Brain microvascular endothelial cell (primary cell): ENCODE measurements at places on chromosomes 11 and 22.

GRCh38 chr11:75767793-75768111, 826 bp upstream of the DGAT2 start:
- DNase-seq: no peak

DNA sequence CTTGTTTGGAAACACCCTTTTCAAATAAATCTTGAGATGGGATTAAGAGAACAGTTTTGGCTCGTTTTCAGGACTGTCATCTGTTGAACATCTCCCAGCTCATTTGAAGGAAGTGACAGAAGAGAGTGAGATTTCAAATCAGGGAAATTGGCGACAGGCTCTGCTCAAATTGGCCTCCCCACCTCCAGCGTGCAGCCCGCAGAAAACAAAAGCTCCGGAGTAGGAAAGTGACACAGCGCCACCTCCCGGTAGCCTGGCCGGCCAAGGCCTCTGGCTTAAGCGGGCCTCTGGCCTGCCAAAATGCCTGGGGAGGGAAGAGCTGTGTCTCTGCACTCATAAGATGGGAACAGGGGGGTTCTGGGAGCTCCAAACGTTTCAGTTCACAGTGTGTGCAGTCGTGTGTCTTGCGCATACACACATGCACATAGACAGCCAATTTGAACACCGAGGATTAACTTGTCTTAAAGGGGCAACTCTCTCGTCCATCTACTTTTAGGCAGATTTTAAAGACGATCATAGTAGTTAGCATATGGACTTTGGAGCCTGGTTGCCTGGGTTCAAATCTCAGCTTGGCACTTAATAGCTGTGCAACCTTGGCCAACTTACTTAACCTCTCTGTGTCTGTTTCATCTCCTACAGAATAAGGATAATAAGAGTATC, 132.7 kb upstream of the RCN1 start:
- peak; percentile 41 for DNase-seq

DNA sequence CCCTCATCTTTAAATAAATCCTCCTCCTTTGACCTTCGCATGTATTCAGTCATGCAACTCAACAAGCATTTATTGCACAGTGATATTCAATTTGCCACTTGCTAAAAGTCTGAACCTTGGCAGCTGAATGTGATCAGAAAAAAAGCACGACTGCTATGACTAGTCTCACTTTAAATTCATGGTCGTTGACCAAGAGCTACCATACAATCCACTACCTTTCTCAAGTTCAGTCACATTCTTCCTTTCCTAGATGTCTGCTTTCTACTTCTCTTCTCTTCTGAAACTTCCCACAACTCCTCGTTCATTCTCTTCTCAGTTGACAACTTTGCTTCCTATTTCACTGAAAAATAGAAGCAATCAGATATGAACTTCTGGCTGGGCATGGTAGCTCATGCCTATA, 2.0 kb upstream of the SAA1 start:
- DNase-seq: no peak

DNA sequence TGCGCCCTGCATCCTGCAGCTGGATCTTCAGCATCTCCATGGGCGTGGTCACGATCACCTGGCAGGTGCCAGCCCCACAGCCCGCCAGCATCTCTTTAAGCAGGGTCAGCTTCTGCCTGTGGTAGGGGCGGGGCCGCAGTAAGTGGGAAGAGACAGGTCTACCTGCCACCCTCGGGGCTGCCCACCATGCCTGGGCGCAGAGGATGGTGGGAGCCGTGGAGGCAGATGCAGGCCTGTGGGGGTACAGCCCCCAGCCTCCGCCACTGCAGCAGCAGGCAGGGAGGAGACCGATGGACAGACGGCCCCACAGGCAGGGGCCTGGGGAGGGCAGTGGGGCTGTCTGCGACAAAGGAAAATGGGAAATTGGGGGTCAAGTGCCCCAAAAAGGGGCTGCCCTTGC, 3.0 kb upstream of the CEND1 start:
- no peak for DNase-seq

- DNase-seq: no peak
These were observed 44.7 kb upstream of the ARHGAP32 start for GRCh38 chr11:129236850-129237249.

- no peak for DNase-seq
These were observed 294.0 kb upstream of the CTSC start for GRCh38 chr11:88631497-88631896.

- no peak for DNase-seq
These were observed 315.0 kb downstream of the JRKL start for GRCh38 chr11:96704847-96705246.
